ENCODE measurements at places on chromosomes 13 and 19.

DNA sequence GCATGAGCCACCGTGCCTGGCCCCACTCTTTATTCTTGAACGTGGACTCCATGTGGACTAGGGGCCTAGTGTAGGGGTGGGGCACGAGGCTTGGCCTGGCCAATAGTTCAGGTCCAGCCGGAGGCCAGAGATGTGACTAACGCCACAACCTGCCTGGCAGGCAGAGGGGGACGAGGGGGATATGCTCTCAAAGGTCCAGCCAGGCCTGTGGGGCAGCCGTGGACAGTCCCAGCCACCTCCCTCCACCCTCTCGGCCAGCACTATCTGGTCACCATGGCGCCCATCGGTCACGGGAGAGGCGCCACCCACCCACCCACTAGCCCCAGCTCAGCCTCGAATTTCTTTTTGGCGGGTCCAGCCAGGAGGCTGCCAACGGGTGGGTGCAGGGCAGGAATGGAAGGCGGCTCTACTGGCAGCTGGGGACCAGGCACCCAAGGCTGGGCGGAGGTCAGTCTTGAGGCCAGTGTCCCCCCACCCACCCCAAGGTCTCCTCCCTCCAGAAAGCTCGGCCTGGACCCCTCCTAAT, 2.2 kb upstream of the CERS1 start:
- no peak for DNase-seq

GRCh38 chr13:79393564-79394249, 12.3 kb downstream of the RBM26 start:
- no peak for DNase-seq

DNA sequence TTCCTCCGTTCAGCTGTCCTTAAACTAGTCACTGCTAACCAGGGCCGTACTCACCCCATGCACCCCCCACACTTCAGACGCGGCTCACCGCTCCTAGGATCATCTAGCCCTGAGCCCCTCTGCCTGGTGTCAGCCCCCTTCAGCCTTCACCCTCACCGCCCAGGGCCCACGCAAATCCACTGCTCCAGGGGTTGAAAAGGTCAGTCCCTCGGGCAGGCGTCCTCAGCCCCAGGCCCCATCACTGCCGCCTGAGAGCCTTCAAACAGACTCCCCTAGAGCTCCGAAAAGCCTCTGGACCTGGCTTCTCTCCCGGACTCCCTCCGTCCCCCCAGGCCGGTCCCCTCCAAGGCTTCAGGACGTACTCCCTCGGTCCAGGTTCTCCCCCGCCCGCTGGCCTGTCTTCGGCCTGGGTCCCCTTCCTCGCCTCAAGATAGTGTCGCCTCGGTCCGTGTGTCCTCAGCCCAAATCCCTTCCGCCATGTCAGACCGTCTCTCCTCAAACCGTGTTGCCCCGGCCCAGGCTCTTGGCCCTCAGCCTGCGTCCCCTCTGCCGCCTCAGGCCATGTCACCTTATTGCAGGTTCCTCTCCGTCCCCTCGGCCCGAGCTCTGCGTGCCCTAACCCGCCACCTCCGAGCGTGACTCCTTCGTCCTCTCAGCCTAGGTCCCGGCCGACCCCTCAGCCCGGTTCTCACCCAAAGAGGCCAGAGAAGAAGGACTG, 553 bp downstream of the NAPA start:
- DNase-seq, result no peak

DNA sequence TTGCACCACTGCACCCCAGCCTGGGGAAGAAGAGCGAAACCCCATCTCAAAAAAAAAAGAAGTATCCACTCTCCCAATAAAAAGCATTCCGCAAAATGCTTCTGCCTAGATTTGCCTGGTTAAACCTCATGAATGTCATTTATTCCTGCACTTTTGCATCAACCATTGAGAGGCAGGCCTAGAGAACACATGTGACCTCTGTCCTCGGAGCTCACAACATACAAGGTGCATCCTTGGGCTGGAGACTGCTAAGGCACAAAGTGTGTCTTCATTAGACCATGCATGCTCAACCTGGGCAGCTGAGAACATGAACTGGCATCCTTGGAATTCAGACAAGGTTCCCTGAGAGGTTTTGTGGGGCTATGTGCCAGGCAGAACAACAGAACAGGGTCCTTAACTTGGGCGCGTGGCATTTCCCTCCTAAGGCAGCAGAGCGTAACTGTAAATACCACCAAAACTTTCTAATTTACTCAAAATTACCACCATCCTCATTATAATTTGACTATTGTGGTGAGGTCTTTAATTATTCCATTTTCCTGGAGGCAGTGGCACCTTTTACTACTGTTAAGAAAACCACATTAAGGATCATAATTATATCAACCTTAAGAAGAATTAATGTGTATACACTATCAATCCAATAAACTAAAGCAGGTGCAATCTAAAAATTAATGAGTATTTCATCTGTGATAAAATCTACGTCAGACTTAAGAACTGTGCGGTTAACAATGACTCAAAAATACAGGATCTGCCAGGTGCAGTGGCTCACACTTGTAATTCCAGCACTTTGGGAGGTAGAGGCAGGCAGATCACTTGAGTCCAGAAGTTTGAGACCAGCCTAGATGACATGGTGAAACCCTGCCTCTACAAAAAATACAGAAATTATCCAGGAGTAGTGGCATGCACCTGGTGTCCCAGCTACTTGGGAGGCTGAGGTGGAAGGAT, 13.8 kb downstream of the RCBTB1 start:
- no peak for DNase-seq

- DNase-seq, result no peak
Measured at GRCh38 chr19:17097593-17098126, 22.1 kb downstream of the MYO9B start.

DNA sequence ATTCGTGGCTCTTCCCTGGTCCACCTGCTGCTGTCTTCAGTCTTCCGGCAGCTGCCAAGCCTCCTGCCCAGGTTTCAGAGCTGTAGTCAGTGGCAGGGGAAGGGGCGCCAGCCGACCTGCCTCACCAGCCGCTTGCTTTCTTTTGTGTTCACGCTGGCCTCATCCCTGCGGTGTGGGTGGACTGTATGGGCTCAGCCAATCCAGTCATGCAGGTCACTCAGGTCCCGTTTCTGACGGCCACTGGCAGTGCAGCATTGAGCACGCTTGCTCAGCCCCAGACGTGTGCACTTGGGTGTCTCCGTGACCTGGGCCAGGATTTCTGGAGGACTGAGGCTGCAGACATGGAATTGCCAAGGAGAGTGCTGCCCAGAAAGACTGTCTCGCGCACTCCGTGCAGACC, 26.0 kb downstream of the AP1M1 start:
- no peak for DNase-seq

DNA sequence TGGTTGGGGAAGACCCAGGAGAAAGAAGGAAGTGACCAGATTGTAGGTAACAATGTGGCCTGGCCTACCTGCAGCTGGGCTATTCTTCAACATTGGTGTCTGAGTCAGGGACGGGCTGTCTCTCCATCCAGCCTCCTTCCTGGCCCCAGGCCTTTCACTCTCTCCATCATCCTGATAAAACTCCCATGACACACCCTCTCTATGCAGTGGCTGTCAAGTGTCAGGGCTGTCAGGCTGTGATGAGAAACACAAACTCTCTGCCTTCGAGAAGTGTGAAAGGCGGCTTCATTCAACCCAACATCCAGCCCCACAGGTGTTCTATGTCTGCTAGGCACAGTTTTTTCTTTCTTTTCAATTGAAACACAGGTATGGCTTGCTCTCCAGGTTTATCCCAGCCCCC, 153.3 kb upstream of the VSTM2B start:
- no peak for DNase-seq

DNA sequence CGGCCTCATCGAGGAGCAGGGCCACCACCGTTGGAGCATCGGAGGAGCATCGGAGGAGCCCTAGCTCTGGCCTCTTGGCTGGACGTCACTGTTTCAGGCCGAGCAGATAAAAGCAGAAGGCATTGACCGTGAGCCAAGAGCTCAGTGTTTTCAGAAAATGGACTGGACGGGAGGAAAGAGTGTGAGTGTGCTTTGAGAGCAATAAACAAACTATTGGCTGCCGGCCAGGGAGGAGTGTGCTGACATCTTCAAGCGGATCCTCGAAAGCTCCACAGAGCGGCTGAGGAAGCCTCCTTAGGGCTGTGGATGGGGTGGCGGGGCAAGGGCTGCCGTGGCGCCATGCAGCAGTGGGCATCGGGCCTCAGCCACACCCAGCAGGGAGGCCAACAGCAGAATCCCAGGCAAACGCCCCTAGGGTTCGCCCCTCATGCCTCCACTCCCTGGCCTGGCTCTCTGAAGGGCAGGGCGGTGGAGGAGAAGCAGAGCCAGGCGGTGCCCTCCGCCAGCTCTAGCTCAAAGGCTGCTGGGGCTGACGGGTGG, 41.8 kb downstream of the IRS2 start:
- no peak for DNase-seq

- no peak for DNase-seq
Measured at GRCh38 chr19:52398081-52398441, 412 bp downstream of the ZNF528 start.

DNA sequence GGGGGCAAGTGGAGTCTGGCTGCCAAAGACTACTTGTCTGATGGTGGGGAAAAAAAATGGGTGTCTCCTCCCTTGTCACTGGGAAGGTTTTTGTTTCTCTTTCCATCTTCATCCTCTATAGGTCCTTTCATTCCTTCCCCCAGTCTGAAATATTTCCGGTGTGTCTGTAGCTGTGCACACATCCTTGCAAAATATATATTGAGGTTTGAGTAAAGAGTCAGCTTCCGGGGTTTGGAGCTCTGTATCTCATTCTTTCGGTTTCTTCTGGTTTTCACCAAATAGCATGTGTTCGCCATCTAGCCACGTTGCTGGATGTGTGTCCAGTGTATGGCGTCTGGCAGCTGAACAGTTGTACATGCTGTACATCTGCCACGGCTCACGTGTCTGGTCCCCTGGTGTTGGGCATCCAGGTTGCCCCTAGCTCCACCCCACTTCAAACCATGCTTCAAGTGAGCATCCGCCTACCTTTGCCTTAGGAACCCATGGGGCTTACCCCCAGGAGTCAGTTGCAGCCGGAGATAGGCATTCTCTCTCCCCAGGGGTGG, 142.2 kb downstream of the SIPA1L3 start:
- no peak for DNase-seq

DNA sequence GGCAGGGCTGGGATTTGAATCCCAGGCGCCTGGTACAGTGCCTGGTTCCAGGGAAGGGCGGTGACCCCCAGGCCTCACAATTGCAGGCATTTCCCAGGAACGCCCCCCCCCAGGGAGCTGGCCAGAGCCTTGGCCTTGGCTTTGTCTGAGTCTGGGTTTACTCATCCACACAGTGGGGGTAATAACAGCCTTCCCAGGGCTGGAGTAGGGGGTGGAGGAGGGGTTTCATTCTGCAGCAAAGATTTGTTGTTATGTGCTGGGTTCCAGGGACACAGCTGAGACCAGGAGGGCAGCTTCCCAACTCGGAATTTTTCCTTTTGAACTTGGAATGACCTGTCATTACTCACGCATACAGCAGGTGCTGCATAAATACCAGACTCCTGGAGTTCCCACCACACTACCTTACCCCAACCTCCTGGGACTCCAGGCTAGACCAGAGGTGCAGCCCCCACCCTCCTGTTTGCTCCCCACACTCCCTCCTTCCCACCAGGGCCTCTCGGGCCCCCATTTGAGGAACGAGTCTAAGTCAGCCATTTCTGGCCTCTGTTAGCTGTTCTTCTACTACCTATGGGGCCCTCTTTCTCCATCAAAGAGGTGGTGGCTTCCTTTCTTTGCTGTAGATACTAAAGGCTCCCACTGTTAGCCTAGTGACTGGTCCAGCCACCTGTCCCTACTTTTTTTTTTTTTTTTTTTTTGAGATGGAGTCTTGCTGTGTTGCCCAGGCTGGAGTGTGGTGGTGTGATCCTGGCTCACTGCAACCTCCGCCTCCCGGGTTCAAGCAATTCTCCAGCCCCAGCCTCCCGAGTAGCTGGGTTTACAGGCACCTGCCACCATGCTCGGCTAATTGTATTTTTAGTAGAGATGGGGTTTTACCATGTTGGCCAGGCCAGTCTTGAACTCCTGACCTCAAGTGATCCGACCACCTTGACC, 1.6 kb upstream of the ADAMTS10 start:
- DNase-seq, result no peak

GRCh38 chr19:34317311-34317927, 47.6 kb upstream of the GPI start:
- no peak for DNase-seq

DNA sequence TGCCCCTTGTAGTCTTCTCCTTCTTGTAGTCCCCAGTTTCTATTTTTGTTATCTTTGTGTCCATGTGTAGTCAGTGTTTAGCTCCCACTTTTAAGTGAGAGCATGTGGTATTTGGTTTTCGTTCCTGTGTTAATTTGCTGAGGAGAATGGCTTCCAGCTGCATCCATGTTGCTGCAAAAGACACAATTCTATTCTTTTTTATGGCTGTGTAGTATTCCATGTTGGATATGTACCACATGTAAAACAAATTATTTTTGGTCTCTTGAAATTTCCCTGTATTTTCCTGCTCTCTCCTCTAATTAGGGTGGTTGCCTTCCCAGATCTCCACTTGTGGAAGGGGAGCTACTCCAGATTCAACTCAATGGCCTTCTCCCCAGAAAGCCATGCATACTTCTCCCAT, 813.8 kb downstream of the UQCRFS1 start:
- DNase-seq, result no peak

GRCh38 chr13:102686024-102686423, 8.8 kb downstream of the METTL21C start:
- no peak for DNase-seq

DNA sequence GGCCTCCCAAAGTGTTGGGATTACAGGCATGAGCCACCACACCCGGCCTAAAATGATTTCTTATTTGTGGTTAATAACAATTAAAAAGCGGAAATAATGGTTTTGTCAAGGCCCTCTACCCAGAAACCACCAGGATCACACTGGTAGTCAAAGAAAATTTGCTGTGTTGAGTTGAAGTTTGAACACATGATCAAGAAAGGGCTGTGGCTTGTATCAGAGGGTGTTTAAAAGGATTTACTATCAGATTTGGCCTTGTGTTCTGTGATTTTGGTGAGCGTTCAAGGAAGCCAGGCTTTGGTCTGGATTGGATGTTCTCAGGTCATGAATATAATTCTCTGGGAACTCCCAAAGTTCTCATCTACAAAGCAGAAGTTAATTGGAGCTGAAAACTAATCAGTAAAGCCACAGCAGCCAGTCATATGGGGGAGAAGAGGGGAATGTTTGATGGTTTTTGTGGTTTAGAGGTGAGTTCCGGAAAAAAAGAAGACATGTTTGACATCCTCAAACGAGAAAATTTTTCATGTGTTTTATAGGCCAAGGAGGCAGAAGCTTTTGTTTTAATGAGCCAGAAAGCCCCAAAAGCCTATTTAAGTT, 10.6 kb upstream of the ZNF556 start:
- DNase-seq, result no peak

DNA sequence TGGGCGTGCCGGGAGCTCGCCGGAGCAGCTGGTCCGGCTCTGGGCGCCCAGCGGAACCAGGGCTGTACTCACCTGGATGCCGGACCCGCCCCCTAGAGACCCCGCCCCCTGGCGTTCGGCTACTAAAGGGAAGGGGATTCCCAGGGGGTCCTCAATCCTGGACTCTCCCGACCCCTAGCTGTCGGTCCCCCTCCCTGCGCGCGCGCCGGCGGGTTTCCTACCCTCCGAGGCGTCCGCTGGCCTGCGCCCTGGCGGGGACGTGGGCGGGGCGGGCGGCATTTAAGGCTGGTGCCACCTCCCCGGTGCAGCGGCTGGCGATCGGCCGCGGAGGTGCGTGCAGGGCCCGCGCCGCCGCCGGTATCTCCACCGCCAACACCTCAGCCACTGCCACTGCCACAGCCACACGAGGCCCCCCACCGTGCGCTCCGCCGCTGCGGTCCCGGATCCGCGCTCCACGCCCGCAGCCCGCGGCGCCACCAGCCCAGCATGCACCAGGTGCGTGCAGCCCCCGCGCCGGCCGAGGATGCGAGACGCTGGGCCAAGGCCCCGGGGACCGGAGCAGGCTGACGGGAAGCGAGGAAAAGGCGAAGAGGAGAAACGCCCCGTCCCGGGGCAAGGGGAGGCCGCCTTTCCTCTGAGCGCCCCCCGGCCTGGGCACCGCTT, at the start of gene ATP12A:
Gene ATP12A (plus strand): TSS at position 151 of the 663 bp plus-strand sequence. CDS start 336 bp downstream, at position 487.
- no peak for DNase-seq
